ENCODE measurements at places on chromosomes 13 and 19.

DNA sequence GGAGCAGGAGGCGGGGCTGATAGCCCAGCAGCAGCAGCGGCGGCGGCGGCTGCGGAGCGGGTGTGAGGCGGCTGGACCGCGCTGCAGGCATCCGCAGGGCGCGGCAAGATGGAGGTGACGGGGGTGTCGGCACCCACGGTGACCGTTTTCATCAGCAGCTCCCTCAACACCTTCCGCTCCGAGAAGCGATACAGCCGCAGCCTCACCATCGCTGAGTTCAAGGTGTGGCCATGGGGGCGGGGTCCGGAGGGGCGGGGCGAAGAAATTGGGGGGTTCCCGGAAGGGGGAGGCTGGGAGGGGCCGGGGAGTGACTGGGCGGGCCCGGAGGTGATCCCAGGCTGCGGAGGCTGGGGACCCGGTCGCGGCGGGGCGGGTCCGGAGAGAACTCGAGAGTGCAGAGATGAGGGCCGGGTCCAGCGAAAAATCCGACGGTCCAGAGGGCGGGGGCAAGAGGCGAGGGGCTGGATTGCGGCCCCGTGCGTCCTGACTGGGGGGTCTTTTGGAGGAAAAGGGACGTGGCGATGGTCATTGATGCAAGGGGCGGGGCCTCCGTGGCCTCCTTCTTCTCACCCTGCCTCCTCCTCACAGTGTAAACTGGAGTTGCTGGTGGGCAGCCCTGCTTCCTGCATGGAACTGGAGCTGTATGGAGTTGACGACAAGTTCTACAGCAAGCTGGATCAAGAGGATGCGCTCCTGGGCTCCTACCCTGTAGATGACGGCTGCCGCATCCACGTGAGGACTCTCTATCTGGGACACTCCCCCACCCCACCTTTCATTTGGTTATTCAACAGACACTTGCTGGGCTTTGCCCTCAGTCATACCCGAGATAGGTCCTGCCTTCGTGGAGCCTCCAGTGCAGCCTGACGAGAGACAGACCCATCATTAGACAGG, at the start of gene TBCB:
TBCB (plus strand) TSS at position 16 of the 891 bp plus-strand sequence; CDS start at position 109, 93 bp downstream.
- peak; percentile 23 for DNase-seq

DNA sequence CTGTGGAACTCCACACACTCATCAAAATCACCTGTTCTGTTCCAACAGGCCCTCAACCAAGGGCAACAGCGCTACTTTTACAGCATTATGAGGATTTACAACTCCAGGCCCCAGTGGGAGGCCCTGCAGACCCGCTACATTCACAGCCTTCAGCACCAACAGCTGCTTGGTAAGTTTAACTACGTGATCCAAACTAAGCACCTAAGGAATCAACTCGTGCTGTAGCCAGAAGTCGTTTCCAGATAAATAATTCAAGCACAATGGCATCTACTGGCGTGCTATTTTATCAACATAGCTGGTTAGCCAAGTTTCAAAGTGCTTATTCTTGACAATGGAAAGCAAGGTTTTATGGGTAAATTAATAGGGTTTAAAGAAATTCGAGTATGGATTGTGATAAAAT, 5.3 kb downstream of the FAM216B start:
- no peak for DNase-seq

DNA sequence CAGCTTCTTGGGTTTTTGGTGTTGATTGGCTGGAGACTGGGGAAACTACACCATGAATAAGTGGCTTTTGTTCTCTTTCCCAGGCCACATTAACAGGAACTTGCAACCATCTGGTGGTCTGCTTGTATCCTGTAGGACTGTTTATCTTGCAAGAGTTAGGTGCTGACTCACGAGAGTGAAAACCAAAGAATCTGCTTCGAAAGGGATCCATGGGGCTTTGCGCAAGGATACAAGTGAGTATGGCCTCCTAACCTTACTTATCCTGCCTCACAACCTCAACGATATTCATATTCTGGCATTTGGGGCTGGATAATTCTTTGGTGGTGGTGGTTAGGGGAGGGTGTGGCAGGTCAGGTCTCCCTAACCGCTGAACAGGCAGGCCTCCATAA, 4.7 kb upstream of the SIGLECL1 start:
- peak; percentile 78 for DNase-seq

DNA sequence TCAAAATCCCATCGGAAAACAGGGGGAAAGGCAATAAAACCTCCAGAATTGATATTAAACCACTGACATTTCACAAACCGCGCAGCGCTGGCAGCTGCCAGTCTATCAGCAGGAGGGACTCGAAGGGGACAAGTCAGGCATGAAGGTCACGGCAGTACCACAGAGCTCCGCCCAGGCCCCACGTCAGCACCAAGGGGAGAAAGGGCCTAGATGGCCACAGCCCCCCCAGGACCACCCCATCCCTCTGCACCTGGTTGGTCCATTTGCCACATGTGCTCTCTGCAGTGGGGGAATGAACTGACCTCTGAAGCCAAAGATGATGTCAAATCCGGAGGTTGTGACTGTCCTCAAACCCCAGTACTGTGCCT, 9.5 kb upstream of the VSTM2B start:
- DNase-seq: no peak

- peak; percentile 73 for DNase-seq
These were observed at the start of gene TNFSF9 for GRCh38 chr19:6530386-6531162. Gene TNFSF9, plus strand, starts transcription at chr19:6531026. Its CDS starts 11 bp downstream, at chr19:6531037.

DNA sequence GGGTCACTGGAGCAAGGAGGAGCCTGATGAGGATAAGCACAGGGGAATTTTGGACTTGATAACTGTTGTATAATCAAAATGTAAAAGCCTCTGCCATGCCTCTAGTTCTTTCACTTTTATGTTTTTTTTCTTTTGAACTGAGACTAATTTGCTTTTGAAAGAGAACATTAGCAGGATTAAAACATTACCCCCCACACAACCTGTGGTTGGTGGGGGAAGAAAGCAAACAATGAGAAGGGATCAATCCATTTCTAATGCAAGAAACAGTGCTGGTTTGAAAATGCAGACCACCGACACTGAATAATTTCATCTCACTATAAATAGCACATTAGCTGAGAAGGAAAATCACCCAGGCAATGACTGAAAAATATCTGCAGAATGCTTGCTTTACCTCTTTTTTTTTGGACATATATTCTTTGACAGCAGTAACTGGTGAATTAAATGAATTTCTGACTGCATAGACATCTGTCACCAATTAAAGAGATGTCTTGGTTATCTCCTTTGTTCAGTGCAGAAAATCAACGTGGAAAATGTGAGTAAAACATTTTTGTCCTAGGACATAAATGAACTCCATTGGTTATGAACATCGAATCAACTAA, 48.6 kb upstream of the TRPC4 start:
- no peak for DNase-seq

DNA sequence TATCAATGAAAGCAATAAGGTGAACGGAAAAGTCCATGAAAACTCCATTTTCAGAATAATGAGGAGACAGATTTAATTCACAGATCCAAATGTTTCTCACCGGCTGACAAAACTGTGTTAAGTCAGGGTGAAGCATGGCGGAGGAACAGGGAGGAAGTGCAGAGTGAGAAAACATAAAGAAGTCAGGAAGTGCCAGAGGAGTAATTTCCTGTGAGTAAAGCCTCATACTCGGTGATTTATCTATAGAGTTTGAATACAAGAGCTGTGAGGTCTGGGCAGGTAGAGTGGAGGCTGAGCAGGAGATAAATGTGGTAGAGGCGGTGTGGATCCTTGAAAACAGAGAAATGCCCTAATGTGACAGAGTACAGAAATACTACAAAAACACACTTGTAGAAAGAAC, 11.4 kb downstream of the CARD8 start:
- DNase-seq: no peak

GRCh38 chr19:2332341-2333026, 4.0 kb downstream of the SPPL2B start:
- peak; percentile 50 for DNase-seq

DNA sequence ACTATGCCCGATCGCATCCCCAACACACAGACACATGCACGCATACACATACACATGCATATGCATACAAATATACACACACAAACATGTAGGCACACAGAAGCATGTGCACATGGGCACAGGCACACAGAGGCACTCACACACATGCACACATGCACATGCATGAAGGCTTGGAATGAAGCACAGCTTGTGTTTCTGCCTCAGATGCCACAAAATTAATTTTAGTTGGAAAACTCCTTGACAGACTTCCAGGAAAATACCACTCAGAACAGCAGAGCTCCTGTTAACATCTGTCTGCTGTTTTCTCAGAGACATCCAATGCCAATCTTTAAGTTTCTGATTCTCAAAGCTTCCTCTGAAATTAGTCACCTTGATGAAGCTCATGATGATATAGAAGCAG, 532.7 kb downstream of the RFC3 start:
- no peak for DNase-seq

DNA sequence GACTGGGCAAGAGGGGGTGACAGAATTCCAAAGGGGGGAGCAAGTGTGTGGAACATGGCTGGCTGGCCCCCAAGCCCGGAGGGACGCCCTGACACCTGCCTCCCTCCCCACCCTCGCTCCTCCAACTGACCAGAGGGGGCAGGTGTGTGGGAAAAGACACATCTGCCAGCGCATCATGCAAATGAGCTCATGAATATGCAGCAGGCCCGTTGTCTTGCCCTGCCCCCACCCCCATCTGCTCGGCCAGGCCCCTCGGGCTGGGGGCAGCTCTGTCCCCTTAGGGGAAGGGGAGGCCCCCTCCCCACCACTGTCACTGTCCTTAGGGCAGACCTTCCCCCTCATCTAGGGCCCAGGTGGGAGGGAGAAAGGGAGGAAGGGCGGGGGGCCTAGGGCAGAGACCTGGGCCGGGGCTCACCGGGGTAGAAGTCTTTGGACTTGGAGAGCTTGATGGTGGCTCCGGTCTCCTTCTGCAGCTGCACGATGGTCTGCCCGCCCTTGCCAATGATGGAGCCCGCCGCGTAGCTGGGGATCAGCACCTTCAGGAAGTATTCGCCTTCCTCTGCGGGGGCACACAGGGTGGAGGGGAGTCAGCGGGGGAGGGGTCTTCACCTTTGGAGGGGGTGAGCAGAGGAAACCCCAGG, 12.9 kb downstream of the NOVA2 start:
- peak; percentile 31 for DNase-seq

GRCh38 chr13:53545340-53545941, 516.8 kb downstream of the OLFM4 start:
- no peak for DNase-seq

- DNase-seq: no peak
These were observed 19.8 kb downstream of the RBM26 start for GRCh38 chr13:79386125-79386826.

DNA sequence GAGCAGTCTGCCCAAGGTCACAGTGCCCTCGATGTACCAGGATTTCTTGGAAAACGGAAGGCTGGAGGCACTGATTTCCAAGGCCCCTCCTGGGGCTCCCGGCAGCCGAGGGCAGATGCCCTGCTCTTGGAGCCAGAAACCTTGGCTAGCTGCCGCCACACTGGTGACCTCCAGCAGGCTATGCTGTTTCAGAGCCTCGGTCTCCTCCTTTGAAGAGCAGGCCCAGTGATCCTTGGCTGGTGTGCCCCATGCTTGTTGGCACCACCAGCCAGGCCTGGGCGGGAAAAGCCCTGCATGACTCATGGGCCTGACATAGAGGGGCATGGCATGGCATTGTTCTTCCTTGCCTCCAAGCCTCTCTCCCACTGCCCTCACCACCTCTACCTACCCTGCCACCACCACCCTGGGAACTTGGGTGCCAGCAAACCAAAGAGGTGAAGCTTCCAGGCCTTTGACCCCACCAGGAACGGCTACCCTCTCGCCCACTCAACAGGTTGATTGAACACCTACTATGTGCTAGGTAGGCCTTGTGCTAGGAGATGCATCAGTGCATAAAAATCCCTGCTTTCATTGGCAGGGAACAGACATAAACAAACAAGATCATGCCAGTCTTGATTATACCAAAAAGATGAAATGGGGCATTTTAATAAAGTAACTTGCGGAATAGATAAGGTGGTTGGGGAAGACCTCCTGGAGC, 1.6 kb upstream of the CLEC11A start:
- peak; percentile 68 for DNase-seq

DNA sequence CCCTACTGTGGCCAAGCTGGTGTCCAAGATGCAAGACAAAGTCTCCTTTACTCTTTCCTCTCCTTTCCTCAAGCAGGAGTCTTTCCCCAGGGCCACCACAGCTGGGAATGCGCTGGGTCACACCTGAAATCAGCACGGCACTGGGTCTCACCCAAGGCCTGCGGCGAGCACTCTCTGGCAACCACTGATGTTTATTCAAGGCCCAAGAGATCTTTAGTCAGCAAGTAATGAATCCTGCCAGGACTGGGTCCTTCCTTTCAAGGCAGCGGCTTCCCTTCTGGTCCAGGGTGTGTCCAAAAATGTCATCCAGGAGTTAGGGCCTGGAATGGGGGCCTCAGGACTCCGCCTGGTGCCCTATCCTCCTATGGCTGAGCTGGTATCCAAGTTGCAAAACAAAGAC, 24.1 kb downstream of the BLOC1S3 start:
- no peak for DNase-seq

DNA sequence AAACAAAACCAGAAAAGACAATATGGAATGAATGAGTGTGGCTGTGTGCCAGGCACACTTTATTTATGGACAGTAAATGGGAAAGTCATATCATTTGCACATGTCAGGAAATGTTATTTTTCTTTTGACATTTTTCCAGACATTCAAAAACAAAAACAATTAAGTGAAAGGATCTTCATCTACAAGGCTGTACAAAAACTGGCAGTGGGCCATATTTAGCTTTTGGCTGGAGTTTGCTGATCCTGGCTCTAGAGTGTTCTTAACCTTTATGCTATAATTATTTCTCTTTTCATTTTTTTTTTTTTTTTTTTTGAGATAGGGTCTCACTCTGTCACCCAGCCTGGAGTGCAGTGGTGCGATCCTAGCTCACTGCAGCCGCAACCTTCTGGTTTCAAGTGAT, 6.5 kb upstream of the TNFSF9 start:
- DNase-seq: no peak

GRCh38 chr19:10271543-10272086, 695 bp downstream of the ICAM1 start:
- no peak for DNase-seq

- DNase-seq: no peak
These were observed 3.7 kb downstream of the TEX29 start for GRCh38 chr13:111323950-111324651.

GRCh38 chr19:48443256-48443655, 2.5 kb upstream of the GRWD1 start:
- no peak for DNase-seq

DNA sequence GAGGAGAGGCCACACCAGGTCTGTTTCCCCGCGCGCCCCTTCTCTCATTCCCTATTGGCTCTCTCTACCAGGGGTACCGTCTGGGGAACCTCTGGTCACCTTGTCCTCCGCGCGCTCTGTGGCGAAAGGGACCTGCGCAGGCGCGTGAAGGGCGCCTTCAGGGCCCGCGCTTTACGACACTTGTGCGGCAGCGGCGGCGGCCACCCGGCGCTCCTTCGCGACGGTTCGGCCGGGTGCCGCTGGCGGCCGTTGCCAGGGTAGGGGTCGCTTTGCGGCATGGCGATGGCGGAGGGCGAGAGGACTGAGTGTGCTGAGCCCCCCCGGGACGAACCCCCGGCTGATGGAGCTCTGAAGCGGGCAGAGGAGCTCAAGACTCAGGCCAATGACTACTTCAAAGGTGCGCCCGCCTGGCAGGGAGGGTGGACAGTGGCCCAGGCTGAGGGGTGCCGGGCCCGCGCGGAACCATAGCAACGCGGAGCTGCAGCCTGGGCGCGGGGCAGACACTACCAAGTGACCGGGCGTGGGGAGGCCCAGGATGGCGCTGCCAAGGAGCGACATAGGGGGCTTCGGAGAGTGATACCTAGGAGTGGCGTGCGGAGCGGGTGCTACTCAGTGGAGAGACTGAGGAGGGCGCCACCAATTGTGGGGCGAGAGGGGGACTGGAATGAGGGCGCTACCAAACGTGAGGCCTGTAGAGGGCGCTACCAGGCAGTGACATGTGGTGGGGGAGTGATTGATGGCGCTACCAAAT, at the start of gene PPP5C:
PPP5C (plus strand) TSS at position 267 of the 751 bp plus-strand sequence; CDS start at position 277, 10 bp downstream.
- DNase-seq: peak; percentile 96

Measured in SW480 (cell line).